CD4-positive, alpha-beta T cell treated with Interleukin-4 for 1 hour (primary cell): ENCODE measurements at places on chromosomes 4 and X.
A peak's percentile ranks its signal among the peaks of the same experiment; 100 is the strongest.

- no peak for DNase-seq
These were observed 189.6 kb downstream of the BCOR start for GRCh38 chrX:39907964-39908661.

- no peak for DNase-seq
These were observed 110.8 kb upstream of the PAQR3 start for GRCh38 chr4:79049840-79050540.

DNA sequence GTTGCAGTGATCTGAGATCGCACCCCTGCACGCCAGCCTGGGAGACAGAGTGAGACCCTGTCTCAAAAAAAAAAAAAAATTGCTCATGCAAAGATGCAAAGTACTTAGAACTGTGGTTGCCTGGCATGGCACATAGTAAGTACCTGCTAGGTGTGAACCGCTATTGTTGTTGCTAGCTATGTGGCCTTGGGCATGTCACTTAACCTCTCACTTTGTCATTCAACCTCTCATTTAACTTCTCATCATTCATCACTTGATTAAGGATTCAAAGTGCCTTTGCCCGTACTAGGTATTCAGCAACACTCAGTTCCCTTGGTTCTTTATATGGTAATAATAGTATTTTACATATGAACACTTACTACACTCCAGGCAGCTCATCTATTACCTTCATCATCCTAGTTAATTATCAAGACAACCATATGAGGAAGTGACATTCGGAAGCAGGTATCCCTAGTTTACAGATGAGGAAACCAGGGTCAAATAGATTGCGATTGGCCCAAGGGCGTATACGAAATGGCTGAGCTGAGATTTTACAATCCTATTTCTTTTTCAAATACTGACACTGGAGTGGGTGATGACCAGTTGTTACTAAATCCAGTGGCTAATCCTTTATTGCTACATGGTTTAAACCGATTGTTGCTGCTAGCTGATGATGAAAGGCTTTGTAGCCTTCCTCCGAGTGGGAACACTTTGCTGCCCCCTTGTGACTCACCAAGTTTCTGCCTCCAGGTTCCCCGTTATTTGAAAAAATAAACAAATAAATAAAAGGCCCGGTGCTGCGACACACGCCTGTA lies 28.8 kb upstream of the SOWAHD start:
- DNase-seq = peak; percentile 74

GRCh38 chr4:8283631-8284121 lies 14.1 kb downstream of the HTRA3 start:
- no peak for DNase-seq

DNA sequence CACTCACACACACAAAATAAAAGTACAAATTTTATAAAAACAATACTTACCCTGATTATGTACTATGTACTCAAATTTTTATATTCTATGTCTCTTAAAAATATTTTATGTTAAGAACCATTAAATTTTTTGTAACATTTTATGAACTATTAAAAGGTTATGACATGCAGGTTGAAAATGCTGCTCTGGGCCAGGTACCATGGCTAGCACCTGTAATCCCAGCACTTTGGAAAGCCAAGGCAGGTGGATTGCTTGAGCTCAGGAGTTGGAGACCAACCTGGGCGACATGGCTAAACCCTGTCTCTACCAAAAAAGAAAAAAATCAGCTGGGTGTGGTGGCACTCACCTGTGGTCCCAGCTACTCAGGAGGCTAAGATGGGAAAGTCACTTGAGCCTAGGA lies 29.4 kb upstream of the SPINK2 start:
- no peak for DNase-seq

DNA sequence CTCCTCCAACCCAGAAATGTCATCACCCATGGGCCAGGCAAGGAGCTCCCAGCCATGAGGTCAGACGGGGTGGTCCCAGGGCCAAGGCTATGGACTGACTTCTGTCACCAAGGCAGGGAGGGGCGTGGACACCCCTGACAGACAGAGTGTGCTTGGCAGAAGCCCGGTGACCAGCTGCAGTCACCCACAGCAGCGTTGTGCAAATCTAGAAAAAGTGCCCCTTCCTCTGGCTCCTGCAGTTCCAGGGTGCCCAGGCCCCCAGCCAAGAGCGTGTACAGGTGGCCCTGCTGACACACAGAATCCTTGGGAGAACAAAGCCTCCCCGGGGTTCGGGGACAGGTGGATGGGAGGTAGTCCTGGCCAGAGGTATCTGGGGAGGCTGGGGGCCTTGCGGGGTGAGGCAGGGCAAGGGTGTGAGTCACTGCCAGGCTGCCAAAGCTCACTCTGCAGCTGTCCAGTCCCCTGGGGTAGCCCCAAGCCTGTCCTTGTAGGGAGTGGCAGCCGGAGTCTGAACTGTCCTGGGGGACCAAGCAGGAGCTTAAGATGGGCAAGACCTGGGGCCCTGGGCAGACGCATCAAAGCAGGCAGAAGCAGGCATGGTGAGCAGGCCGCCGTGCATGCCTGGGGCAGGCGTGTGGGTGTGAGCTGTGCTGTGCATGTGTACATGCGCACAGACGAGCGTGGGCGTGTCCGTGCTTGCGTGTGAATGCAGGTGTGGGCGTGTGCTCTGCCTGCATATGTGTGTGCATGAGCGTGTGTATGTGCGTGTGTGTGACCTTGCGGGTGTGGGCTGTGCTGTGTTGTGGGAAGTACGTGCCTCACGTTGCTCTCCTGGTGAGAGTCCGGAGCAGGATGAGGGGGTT lies 3.3 kb downstream of the MYL5 start:
- peak; percentile 38 for DNase-seq

DNA sequence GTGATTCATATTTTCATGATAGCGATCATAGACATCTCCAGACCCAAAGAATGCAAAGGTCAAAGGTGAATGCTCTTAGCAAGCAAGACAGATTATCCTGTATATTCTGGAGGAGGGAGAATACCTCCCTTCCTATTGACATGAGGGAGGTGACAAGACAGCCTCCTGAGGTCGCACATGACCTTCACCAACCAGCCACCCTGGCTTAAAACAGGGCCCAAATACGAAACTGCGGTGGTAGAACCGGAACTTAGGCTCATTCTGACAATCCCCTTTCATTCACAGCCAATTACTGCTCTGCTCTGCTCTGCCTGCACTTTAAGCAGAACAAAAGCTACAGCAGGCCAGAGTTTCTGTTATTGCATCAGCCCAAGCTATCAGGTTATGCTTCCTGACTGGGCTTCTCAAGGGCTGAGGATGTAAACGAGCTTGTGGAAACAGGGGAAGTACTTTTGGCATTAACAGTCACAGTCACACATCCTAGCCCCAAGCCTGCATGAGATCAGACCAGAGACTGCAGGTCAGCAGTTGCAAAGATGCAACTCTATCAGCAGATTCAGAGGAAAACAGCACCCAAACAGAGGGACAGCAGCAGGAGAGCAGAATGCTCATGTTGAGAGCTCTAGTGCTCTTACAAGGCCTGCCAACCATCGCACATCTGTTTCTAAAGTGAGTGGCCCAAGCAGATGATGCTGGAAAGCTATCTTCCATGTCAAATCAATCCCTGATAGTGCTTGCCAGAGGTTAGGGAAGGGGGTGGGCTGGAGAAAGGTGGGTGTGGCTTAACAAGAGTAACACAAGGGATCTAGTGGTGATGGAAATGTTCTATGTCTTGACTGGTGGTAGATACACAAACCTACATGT lies 51.3 kb upstream of the MAP3K15 start:
- no peak for DNase-seq

- no peak for DNase-seq
These were observed 15.4 kb upstream of the FAM9C start for GRCh38 chrX:13059637-13060499.

GRCh38 chr4:4864443-4864939 lies 5.0 kb downstream of the MSX1 start:
- no peak for DNase-seq

DNA sequence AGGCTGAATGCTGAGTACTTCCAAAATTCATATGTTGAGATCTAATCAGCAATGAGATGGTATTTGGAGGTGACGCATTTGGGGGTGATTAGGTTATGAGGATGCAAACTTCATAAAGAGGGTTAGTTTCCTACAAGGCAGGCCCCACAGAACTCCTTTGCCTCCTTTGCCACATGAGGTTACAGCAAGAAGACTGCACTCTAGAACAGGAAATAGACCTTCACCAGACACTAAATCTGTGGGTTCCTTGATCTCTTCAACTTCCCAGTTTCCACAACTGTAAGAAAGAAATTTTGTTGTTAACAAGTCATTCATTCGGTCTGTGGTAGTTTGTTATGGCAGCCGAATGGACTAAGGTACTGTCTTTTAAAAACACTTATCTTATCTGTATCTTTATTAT lies 681.9 kb upstream of the HS3ST1 start:
- DNase-seq = no peak

- no peak for DNase-seq
These were observed 59.8 kb downstream of the PACRGL start for GRCh38 chr4:20760053-20760452.

DNA sequence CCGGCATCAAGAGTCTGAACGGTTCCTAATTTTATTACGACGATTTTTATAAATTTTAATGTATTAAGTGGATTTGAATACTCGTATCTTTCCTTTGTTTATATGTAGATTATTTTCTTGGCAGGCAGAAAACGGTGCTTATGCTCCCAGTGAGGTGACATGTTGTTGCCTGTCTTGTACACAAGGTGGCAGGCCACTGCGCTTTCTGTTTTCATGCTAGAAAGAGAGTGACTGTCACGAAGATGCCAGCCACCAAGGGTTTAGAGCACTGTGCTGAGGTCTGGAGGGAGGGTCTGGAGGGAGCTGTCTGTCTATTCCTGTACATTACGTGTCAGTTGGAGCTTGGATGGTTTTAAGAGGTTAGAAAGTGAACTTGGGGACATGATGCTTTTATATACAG lies 87.7 kb downstream of the SHROOM2 start:
- peak; percentile 31 for DNase-seq

- no peak for DNase-seq
These were observed 444.3 kb upstream of the ATOH1 start for GRCh38 chr4:93384241-93384640.

DNA sequence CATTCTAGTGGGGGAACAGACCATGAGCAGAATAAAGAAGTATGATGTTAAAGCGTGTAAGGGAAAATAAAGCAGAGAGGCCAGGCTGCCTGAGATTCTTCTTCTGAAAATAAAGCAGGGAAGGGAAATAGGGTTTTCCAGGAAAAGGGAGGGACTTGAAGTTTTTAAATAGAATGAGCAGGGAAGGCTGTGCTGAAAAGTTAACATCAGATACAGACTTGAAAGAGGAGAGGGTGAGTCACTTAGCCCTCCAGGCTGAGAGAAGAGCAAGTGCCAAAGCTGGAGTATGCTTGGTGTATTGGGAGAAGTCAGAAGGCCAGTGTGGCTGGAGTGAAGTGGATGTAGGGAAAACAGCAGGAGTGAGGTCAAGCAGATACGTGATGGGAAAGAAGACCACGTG lies 10.0 kb upstream of the PLK4 start:
- no peak for DNase-seq

DNA sequence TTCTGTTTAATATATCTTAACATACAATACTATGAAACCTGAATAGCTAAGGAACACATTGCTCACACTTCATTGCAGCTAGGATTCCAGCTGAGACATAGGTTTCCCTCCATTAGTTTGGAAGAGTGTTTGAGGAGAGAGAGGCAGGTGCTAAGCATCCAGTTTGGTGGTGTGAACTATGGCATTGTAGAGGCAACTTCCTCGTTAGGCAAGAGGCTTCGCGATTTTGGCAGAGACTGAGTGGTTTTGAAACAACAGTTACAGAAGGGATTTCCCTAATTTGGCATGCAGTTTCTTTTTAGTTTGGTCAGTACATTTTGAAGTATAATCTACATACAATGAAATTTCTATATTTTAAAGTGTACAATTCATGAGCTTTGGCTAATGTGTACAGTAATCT lies 117.1 kb upstream of the BMP3 start:
- no peak for DNase-seq

DNA sequence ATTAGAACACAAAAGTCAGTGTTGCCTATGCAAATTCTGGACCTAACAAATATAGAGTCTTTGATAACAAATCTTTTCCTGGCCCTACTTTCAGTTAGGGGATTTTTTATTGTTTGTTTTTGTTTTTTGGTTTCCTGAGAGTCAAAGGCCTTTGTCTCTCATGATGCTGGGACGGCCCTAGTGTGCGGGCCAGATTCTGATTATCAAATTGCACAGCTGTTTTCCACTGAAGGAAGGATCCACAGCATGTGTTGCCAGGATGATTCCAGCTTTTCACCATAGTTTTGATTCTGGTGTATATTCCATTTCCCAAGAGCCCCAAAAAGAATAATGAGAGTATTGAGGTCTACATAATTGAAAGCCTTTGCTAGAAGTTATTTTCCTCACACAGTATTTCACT lies 248.2 kb downstream of the CAMK2D start:
- DNase-seq = no peak

DNA sequence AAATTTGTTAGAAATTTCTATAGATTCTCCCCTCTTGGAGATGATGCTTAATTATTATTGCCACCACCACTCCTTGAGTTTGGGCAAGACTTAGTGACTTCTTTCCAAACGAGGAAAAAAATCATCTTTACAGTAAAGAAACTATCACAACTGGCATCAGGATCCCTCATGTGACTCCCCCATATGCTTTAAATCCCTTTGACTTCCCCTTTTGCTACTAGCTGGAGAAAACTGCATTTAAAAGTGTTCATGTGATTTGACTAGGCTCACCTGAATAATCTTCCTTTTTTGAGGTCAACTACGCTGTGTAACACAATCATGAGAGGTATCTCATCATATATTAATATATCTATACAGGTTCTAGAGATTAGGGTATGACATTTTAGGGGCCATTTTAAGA lies 30.3 kb upstream of the ENOX2 start:
- DNase-seq = no peak

DNA sequence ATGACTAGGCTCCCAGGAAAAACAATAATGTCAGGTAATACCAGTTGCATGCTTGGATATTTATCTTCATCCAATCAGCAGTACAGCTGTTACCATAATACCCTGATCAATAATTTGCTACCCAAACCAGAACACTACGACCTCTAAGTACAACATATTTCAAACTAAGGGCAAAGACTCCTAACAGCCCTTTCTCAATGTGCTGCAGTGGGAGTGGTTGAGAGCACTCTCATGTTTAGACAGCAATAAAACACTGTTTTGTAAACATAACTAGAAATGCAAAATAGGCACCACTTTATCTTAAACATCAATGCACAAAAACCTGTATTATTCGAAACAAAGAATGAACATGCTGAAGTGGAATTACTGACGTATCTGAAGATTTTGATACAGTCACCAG lies 28.9 kb downstream of the PPARGC1A start:
- no peak for DNase-seq

GRCh38 chr4:77043507-77044136 lies 32.2 kb downstream of the CCNI start:
- no peak for DNase-seq

GRCh38 chr4:72084587-72085011 lies 52.8 kb downstream of the NPFFR2 start:
- DNase-seq = no peak

- DNase-seq = no peak
These were observed 245.9 kb upstream of the GIMD1 start for GRCh38 chr4:106614441-106614840.

GRCh38 chrX:97268182-97268680 lies 384.5 kb downstream of the RPA4 start:
- DNase-seq = no peak

DNA sequence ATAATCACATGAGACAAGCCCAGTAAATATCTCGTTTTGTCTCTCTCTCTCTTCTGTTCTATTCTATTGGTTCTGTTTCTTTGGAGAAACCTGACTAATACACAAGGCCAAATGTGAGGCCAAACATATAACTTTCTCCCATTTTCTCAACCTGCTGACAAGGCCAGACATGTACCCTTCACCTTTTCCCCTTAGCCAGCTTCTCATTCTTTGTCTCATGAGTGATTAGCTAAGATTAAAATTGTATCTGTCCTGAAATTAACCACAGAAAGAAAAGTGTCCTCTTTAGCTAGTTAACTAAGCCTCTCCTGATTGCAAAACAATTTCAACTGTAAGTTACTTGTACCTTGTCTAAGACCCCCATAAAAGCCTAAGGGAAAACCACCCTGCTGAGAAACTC lies 18.5 kb upstream of the ADGRA3 start:
- no peak for DNase-seq
